ENCODE measurements at places on chromosomes 5 and 9.

DNA sequence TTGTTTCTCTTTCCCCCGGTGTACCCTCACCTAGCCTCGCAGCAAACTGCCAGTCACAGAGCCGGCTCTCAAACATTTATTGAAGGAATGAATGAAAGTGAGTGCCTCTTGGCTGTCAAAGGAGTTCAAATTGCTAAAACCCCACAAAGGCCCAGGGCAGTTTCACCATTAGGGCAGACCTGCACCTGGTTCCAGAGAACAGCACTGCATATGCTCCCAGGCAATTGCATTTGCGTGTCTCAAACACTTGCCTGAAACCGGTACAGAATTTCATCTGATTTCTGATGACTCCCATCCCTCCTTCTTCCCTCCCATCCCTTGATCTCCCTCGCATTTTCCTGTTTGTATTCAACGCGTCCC, 165.6 kb upstream of the ZNF462 start:
- DNase-seq = no peak

DNA sequence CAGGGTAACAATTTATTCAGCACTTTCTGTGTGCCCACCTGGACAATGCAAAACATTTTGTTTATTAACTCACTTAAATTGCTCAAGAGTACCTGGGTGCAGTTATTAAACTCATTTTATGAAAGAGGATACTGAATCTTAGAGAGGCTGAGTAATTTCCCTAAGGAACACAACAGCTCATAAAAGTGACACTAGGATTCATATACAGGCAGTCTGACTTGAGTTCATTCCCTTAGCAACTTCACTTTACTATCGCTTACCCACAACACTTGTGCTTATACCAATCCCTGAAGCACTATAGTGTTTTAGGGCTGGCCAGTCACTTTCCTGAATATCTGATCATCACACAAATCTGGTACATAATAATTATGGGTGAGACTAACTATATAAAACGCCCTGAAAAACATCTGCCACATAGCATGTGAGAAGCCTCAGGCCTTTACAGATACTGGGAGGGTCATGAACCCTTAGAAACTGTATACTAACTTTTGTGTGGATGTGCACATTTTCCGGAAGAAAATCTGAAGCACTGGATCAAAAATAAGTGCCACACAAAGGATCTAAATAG, 11.3 kb downstream of the TRPM6 start:
- no peak for DNase-seq

DNA sequence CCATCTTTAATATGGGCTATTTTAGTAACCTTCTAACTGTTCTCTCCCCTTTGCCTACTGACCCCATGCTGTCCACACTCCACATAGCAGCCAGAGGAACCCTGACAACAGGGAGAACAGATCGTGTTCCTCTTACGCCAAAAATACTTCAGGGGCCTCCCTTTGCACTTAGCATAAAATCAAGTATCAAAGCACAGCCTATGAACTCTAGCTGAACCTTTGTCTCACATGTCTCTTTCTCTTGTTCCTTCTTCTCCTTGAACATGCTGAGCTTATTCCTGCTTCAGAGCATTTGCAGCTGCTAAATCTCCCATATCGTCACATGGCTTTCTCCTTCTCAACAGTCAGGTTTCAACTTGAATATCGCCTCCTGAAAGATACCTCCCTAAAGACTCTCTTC, 698.8 kb upstream of the C9orf72 start:
- DNase-seq = no peak

- DNase-seq = no peak
Observed at GRCh38 chr9:38181866-38182265, 112.8 kb upstream of the SHB start.

DNA sequence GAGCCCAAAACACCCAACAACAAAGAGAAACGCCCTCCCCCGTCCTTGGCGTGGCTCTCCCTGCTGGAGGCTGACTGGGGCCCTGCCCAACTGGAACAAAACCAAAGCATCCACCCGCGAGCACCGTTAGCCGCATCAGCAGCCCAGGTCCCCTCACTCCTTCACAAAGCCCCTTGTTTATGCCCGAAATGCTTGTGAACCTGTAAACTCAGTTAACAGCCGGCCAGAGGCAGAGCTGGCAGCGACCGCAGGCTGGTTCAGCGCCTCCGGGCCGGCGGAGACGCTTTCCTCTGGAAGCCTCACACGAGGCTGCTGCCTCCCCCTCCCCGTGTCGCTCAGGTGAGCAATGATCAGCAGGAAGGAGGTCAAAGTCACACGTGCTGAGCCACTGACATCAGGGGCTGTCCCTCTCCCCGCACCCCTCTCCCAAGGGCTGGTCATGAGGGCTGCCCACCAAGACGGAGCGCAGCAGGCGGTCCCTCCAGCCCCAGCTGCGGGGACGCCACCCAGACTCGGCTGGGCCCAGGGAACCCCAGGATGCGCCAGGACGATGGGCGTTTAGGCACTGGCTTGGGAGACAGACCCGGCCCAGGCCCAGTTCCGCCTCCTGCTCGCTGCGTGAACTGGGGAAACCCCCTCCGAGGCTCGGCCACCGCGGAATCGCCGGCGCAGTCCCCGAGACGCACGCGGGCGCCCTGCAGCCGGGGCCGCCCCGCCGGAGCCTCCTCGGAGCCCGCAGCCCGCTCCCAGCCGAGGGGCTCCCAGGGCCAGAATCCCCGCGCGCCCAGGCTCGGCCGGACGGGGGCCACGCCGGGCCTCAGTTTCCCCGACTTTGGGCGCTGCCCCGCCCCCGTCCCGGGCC, 563 bp downstream of the SNAPC4 start:
- no peak for DNase-seq

DNA sequence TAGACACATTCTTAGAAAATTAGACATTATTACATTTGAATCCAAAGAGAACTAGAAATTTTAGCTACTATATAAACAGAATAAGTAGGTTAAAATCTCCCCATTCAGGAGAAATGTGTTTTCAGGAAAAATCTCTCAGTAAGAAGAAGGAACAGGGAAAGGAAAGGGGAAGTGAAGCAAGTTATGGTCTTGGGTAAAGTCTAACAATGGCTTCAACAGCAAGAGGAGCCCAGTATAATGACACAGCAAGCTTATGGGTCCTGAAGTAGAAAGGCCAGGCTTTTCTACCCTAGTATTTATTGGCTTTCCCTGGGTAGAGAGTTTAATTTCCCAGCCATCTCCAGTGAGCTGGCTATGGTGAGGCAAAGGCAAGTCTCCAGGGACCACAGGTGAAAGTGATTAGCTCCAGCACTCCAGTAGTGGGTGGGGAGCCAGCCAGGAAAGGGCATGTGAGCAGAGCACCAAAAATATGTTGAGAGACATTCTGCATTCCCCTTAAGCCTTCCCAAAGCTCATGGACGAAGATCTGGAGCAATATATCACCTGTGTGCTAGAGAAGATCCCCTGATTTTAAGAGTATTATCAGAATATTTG, 981.7 kb downstream of the NR2F1-AS1 start:
- no peak for DNase-seq

GRCh38 chr5:96117771-96118651, 156.4 kb upstream of the ELL2 start:
- no peak for DNase-seq

DNA sequence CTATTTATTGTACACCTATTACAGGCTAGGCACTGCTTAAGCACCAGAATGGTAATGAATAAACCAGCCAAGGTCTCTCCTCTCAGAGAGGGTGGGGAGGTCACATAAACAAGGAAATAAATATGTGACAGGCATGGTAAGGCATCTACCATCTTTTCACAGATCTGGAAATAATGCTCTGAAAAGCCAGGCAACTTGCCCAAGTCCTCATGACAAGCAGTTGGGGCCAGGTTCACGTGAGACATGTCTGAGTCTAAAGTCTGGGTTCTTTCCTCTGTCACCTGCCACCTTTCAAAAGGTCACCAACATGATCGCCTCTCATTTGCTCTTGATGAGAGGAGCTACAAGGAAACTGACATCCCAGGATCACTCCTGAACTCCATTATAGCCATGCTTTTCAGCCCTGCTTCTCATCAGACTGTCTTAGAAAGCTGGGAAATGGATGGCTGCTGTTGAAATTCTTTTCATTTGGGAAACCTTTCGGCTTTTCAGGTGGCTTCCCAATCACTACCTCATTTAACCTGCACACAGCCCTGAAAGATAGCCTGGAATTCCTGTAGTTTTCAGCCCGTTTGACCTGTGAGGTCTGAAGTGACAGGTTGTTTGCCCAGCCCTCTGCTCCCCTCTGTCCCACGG, 123.1 kb downstream of the CRB2 start:
- DNase-seq = no peak

DNA sequence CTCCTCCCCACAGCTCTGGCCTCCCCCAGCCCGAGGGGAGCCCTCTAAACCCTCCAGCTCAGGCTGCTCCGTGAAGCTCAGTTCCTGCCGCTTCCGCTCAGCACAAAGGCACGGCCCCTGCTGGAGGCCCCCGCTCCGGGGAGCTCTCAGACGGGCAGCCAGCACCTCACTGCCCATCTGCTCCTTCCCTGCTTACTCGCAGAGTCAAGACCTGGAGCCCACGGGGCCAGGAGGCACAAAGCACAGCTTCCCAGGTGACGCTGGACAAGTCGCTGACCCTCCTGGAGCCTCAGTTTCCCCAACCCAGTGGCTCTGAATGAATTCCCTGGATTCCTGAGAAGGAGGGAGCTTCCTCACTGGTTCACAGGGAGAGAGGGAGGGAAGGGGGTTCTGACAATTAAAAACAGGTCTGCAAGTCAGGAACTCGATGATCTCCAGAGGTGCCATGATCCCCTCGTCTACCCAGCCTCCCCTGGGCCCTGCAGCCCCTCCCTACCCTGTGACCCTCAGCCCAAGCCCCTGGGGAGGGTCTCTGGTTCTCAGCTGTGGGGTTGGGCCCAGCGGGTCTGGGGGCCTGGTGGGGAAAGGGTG, 36.2 kb downstream of the VAV2 start:
- no peak for DNase-seq

DNA sequence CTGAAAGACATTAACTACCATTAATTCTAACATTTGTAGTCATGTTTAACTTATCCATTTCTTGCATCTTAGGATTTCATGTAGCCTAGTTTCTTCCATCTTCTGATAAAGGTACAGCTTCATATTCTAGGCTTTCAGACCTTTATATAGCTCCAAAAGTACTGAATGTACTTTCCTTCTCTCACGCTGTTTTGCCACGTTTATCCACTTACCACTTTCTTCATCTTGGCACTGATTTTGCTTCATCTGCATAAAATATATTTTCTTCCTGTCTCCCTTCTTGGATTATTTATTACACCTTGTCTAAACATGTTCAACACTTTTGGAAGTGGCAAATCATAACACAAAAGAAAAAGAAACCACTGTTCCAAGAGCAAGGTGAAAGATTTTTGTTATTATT, 553.8 kb downstream of the DTWD2 start:
- DNase-seq = no peak

GRCh38 chr5:1139331-1140170, 27.7 kb upstream of the SLC12A7 start:
- no peak for DNase-seq

DNA sequence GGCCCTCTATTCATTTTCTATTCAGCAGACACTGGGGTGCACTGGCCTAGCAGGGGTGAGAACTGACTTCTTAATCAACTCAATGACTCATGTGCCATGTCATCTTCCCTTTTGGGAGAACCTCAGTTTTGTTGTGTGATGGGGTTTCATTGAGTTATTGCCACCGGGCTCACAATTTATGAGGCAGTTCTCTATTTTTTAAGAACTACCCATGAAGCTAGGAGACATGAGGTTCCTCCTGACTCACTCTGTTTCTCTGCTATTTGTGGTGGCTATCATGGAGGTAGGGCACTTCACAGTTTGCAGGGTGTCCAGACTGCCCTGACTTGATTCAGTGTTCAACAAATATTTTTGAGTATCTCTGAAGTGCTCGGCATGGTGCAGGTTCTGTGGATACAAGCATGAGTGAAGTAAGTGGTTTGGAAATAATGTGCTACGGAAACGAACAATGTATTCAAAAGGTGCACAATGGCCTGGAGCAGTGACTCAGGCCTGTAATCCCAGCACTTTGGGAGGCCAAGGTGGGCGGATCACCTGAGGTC, 39.3 kb downstream of the SPARC start:
- DNase-seq = no peak

GRCh38 chr5:151222054-151222789, 1.7 kb downstream of the CCDC69 start:
- DNase-seq = no peak

- no peak for DNase-seq
Observed at GRCh38 chr9:12060811-12061210, 632.4 kb upstream of the TYRP1 start.

- no peak for DNase-seq
Observed at GRCh38 chr5:57862471-57862911, 379.9 kb upstream of the ACTBL2 start.

DNA sequence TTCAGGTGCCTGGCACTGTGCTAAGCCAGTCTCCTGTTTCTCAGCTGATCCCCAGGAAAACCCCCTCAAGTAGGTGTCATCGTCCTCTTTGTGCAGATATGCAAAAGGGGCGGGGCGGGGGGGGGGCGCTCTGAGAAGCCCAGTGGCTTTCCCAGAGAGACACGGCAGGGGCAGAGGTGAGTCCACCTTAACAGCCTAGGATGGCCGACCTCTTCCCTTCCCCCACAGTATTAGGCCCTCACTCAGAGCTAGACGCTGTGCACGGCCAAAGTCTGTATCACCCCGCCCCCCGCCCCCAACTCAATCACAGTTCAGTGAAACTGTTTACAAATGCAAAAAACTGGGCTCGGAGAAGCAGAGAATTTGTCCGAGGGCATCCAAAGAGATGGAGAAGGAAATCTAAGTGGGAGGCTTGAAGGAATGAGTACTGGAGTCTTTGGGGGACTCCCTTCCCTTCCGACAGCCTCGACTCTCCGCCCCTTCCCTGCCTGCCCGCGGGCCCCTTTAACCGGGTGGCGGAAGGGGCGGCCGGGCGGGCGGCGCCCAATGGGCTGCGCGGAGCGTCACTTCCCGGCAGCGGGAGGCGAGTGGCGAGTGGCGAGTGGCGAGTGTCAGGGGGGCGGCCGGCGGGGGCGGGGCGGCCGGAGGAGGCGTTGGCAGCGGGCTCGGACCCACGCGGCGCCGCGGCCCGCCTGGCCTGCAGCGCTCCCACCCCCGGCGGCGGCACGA, at the start of gene ERGIC1:
Gene ERGIC1 (plus strand): TSS at position 566 of the 729 bp plus-strand sequence. CDS start 163 bp downstream, at position 729.
- no peak for DNase-seq

DNA sequence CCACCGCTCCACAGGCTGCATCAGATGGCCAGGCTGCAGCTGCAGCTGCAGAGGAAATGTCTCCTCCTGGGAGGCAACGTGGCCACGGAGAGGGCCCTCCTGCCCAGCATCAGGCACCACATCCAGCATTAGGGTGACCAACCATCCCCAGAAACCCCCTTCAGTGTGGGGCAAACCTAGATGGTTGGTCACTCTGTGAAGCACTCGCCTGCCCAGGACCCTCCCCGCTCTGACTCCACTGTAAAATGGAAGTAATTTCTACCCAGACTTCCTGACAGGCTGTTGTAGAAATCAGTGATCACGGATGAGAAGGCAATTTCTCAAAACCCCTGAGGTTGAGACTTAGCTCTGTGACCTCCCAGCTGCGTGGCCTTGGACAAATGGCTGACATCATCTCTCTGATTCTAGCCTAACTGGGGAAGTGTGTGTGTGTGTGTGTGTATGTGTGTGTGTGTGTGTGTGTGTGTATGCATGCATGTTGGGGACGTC, 31.6 kb downstream of the B4GALT1 start:
- no peak for DNase-seq

- no peak for DNase-seq
Observed at GRCh38 chr5:145983446-145983845, 47.1 kb downstream of the SH3RF2 start.
